ENCODE measurements at places on chromosomes 12 and 14.

DNA sequence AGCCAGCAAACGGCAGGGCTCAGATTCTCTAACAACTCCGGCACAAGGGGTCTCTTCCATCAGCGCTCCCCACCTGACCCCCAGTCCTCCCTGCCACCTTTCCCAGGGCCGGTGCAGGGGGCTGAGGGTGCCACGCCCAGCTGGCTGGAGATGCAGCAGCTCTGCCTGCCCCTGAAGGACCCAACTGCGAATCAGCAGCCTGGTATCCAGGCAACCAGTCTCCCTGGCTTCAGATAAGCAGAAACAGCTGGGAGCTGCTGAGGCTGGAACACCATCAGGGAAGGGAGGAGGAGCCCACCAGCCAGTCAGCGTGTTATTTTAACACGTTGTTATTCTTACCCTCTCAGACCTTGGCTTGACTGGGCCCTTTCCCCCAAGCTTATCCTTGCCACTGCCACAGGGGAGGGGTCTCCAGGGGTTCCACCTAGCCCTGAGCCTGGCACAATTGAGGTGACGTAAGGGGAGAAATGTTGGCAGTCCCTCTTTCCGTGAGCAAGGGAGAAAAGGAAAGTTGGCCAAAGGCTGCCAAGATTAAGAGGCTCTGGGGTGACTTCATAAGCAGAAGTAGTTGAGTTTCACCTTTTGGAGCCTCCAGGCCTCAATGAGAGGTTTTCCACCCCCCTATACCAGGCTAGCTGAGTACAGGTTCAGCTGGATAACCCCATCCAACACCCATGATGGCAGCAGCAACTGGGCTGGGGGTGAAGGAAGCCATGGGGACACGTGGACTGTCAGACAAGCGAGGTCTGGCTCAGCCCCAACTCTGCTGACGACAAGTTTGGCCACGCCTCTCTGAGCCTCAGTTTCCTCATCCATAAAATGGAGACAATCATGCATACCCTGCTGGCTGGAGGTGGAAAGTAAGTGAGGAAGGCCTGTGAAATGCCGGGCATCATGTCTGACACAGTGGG is 91.1 kb downstream of the IRF2BPL start:
- DNase-seq: no peak

DNA sequence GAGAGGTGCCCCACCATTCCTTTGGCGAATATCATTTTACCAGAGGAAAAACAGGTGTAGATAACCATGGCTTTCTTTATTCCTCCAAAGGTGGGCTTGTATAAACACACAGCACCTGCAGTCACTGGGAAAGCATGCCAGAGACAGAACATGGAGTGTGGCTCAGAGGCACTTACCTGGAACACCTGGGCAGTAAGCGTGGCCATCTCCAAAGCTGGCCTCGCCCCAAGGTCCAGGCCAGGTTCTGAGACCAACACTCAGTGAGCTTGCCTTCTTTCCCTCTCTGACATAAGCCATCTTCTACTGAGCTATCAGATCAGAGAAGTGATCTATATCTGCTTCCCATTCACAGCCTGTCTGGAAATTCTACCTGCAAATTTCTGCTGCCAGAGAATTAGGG is 70.5 kb downstream of the NUAK1 start:
- DNase-seq: no peak

GRCh38 chr12:80710727-80711449 is 3.5 kb downstream of the MYF6 start:
- DNase-seq: no peak

DNA sequence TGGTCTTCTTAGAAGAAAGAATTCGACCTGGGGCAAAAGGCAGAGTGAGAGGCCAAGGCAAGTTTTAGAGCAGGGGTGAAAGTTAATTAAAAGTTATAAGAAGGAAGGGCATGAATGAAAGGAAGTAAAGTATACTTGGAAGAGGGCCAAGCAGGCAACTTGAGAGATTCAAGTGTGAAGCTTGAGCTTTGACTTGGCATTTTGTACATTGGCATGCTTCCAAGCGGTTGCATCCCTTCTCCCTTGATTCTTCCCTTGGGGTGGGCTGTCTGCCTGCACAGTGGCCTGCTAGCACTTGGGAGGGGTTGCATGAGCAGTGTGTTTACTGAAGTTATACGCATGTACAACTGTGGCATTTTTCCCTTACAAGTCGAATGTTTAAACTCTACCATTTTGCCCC is 74.8 kb upstream of the MGAT4C start:
- no peak for DNase-seq

All from stimulated activated CD8-positive, alpha-beta memory T cell treated with anti-CD3 and anti-CD28 coated beads, Interleukin-7, amount 100 ng/mL, for 1 hour (primary cell).